ENCODE measurements at places on chromosomes 12 and 14. TPM values are rescaled to one million over a fixed set of nuclear protein-coding genes. Genes with fewer than 3 reads are reported as not detected.

DNA sequence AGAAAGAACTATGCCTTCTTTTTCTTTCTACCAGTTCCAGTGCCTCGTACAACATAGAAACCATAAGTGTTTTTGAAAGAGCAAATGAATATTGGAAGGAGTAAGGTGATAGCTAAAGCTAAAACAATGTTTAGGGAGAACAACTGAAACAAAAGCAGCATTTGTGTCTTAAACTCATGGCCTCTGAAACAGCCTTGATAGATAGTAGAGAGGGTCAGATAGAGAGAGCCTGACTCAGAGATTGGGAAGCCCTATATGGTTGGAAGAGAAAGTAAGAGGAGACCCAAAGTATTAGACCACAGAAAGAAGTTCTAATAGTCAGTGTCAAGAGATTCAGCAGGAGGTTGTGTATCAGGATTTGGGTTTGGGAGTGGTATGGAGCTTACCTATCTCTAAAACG, 79.6 kb upstream of the IFNG-AS1 start:
- H3K27ac ChIP-seq: peak overlapping the region; percentile 98
- peak; percentile 25 for DNase-seq
- peaks cover 1% of the 10 kb centered on the region for H3K27me3 ChIP-seq
- peaks cover 49% of the 10 kb centered on the region for H3K4me1 ChIP-seq
- peak overlapping the region; percentile 64 for H3K4me3 ChIP-seq
- H3K36me3 ChIP-seq: peaks cover 11% of the 10 kb centered on the region

DNA sequence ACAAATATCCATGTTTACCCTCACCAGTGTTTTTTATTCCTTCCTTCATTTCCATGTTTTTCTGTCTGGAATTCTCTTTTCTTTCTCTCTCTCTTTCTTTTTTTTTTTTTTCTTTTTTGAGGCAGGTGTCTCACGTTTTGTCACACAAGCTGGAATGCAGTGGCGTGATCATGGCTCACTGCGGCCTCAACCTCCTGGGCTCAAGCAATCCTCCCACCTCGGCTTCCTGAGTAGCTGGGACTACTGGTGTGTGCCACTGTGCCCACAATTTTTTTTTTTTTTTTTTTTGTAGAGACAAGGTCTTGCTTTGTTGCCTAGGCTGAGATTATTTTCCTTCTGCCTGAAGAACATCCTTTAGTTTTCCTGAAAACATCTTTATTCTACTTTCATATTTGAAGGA, 15.0 kb upstream of the AMIGO2 start:
- H3K27ac ChIP-seq: peak overlapping the region; percentile 85
- peak overlapping the region; percentile 81 for H3K4me3 ChIP-seq
- H3K27me3 ChIP-seq: no peaks in the 10 kb centered on the region
- peaks cover 75% of the 10 kb centered on the region for H3K4me1 ChIP-seq
- no peak for DNase-seq

DNA sequence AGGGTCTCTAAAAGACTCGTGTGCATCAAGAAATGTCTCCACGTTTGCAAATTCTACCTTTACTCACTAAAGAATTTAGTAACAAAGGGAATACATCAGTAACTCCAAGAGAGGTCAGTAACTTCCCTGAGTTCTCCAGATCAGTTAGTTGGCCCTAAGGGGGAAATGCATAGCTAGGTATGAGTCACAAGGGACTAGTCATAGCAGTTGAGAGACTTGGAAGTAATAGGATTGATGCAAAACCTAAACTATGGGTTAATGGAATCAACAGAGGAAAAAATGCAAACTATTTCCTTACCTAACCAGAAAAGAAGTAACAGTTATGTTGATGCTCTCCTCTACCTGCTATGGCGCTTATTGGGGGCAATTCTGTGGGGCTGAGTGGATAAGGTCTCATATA, 148.8 kb upstream of the GARIN6 start:
- H3K27ac ChIP-seq: no peak overlapping the region
- no peaks in the 10 kb centered on the region for H3K27me3 ChIP-seq
- no peaks in the 10 kb centered on the region for H3K36me3 ChIP-seq

DNA sequence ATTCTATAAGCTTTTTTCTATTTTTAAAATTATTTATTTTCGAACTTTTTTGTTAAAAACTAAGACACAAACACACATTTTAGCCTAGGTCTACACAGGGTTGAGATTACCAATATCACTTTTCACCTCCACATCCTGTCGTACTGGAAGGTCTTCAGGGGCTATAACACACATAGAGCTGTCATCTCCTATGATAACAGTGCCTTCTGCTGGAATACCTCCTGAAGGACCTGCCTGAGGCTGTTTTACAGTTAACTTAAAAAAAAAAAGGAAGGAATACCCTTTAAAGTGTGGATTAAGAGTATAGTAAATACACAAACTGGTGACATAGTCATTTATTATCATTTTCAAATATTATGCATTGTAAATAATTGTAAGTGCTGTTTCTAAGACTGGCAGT, 43.0 kb downstream of the RASSF8 start:
- peaks cover 25% of the 10 kb centered on the region for H3K36me3 ChIP-seq
- no peak overlapping the region for H3K4me3 ChIP-seq
- no peak for DNase-seq
- H3K27ac ChIP-seq: no peak overlapping the region

- no peaks in the 10 kb centered on the region for H3K36me3 ChIP-seq
- no peak for DNase-seq
- peaks cover 33% of the 10 kb centered on the region for H3K27me3 ChIP-seq
- H3K27ac ChIP-seq: no peak overlapping the region
- H3K4me1 ChIP-seq: no peaks in the 10 kb centered on the region
Observed at GRCh38 chr12:111025792-111026430, 105.5 kb upstream of the MYL2 start.

GRCh38 chr12:95520816-95521215, 30.5 kb downstream of the USP44 start:
- H3K36me3 ChIP-seq: no peaks in the 10 kb centered on the region
- H3K4me1 ChIP-seq: no peaks in the 10 kb centered on the region
- no peak overlapping the region for H3K27ac ChIP-seq
- no peak overlapping the region for H3K4me3 ChIP-seq
- H3K27me3 ChIP-seq: no peaks in the 10 kb centered on the region
- no peak for DNase-seq

GRCh38 chr12:112927925-112928324, 10.3 kb upstream of the OAS3 start:
- H3K4me3 ChIP-seq: no peak overlapping the region
- peaks cover 2% of the 10 kb centered on the region for H3K27me3 ChIP-seq
- no peaks in the 10 kb centered on the region for H3K36me3 ChIP-seq
- H3K27ac ChIP-seq: no peak overlapping the region

GRCh38 chr12:18752947-18753346, 15.0 kb downstream of the CAPZA3 start:
- DNase-seq: no peak
- no peaks in the 10 kb centered on the region for H3K27me3 ChIP-seq
- no peak overlapping the region for H3K4me3 ChIP-seq

RPL10L gene
- not detected for total RNA-seq

DNA sequence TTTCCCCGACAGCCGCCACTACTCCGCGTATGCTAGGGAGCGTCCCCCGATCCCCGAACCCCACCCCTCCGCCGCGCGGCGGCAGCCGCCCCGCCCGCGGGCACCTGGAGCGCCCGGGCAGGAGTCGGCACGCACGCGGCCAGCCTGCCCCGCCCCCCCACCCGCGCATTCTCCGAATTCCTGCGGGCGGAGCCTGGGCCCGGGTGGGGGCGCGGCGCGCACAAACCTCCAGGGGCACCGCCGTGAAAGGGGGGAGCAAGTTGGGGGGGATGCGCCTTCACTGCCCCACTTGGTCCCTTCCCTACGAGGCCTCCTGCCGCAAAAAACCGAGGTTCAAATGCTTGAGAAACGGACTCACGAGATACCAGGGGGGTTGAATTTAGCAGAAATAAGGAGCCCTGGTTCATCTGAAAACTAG, 1.7 kb downstream of the AJUBA start:
- peak; percentile 38 for DNase-seq
- H3K4me1 ChIP-seq: peaks cover 48% of the 10 kb centered on the region
- H3K4me3 ChIP-seq: no peak overlapping the region
- peaks cover 5% of the 10 kb centered on the region for H3K27me3 ChIP-seq

KRT75 gene
- total RNA-seq: not detected

- no peaks in the 10 kb centered on the region for H3K4me1 ChIP-seq
- H3K27me3 ChIP-seq: no peaks in the 10 kb centered on the region
- no peaks in the 10 kb centered on the region for H3K36me3 ChIP-seq
- no peak for DNase-seq
Observed at GRCh38 chr12:82047446-82047845, 288.3 kb upstream of the PPFIA2 start.

EGLN3 gene
- not detected for total RNA-seq

DNA sequence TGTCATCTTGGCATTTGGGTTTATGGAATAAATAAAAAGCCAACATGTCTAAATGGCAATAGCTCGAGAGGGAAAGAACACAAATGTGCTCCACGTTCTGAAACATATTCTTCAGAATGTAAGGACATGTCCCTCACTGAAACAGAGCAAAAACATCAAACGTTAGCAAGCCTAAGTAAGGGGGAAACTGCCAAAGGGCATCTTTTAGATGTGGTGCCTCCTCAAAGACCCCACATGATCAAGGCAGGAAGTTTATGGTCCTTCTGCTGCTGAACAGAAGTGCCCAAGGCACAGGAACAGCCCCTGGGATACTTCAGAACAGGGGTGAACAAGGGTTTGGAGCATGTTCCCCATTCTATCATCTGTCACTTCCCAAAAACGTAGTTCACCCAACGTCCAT, 227.0 kb downstream of the ANO2 start:
- H3K4me1 ChIP-seq: no peaks in the 10 kb centered on the region
- H3K27me3 ChIP-seq: peaks cover 16% of the 10 kb centered on the region
- H3K4me3 ChIP-seq: no peak overlapping the region
- no peaks in the 10 kb centered on the region for H3K36me3 ChIP-seq
- no peak overlapping the region for H3K27ac ChIP-seq

TAS2R50 gene
- total RNA-seq: not detected

CLEC1B gene
- not detected for total RNA-seq

DNA sequence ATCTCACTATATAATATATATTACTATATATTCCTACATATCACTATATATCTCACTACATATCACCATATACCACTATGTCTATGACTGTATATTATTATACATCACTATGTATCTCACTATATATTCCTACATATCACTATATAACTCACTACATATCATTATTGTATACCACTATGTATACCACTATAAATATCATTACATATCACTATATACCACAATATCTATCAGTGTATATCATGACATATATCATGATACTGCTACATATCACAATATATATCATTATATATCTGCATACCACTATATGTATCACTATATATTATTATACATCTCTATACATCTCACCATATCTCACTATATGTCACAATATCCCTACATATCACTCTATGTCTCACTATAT, 121.5 kb downstream of the ASCL4 start:
- H3K27me3 ChIP-seq: no peaks in the 10 kb centered on the region
- H3K36me3 ChIP-seq: no peaks in the 10 kb centered on the region
- no peak overlapping the region for H3K4me3 ChIP-seq
- no peak for DNase-seq

WIF1 gene
- not detected for total RNA-seq

GRCh38 chr12:3130057-3130830, 53.1 kb downstream of the TSPAN9 start:
- peaks cover 34% of the 10 kb centered on the region for H3K4me1 ChIP-seq
- H3K36me3 ChIP-seq: peaks cover 16% of the 10 kb centered on the region
- H3K4me3 ChIP-seq: no peak overlapping the region
- no peak overlapping the region for H3K27ac ChIP-seq

All from HFFc6 (cell line).